ENCODE measurements at places on chromosomes 11 and 22.

- no peak for DNase-seq
Observed at GRCh38 chr22:32862936-32863661, 61.6 kb downstream of the TIMP3 start.

- DNase-seq: peak; percentile 95
Observed at GRCh38 chr11:12724301-12725054, 50.3 kb downstream of the TEAD1 start.

DNA sequence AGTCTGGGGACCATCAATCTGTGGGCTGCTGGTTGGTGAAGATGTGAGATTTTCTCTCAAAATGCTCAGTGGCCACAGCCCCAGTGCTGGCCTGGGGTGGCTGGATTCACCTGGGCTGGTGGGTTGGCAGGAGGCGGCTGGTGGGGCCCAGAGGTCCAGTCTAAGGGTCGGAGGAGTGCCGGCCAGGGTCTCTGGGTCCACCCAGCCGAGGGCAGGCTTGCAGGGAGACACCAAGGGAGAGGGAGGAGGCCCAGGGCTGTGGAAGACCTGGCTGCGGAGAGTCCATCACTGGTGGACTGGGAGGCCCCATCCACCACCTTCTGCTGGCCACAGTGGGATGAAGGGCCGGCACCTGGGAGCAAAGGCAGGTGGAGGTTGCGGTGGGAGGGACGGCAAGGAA lies 582 bp upstream of the SHANK3 start:
- DNase-seq: no peak

- no peak for DNase-seq
Observed at GRCh38 chr11:114569801-114570200, 10.1 kb upstream of the NXPE1 start.

GRCh38 chr22:19180740-19181410 lies 2.3 kb upstream of the SLC25A1 start:
- DNase-seq: no peak

- peak; percentile 32 for DNase-seq
Observed at GRCh38 chr11:133163463-133164419, 368.6 kb downstream of the OPCML start.

DNA sequence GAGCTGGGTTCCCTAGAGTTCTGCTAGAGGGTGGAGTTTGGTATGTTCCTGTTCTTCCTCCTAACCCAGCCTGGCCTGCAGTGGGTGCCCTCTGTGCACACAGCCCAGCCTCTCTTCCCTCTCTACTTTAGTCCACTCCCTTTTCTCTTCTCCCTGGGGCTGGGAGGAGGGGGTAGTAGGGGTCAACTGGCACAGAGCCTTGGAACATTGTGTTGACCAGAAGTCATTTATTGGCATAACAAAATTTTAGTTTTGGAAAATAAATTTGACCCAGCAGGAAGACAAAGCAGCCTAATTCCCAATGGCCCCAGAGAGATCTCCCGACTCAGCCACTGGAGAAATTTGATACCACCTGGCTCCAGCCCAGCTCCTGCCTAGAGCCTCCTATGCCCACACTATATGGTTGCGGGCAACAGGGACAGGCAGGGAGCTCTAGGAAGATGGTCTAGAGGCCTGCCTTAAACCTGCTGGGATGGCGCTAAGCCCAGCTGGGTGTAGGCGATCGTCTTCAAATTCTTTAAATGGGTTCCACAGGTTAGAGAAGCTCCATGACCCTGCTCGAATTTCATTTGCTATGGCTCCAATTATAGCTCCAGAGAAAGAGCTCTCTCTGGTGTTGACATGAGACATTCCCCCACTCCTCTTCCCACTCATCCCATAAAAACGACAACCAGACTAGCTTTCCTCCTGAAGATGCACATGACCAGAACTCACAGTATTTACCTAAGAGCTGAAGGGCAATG lies 9.9 kb downstream of the PCSK7 start:
- no peak for DNase-seq

- DNase-seq: no peak
Observed at GRCh38 chr11:118657709-118658428, 21.6 kb downstream of the TREH start.

DNA sequence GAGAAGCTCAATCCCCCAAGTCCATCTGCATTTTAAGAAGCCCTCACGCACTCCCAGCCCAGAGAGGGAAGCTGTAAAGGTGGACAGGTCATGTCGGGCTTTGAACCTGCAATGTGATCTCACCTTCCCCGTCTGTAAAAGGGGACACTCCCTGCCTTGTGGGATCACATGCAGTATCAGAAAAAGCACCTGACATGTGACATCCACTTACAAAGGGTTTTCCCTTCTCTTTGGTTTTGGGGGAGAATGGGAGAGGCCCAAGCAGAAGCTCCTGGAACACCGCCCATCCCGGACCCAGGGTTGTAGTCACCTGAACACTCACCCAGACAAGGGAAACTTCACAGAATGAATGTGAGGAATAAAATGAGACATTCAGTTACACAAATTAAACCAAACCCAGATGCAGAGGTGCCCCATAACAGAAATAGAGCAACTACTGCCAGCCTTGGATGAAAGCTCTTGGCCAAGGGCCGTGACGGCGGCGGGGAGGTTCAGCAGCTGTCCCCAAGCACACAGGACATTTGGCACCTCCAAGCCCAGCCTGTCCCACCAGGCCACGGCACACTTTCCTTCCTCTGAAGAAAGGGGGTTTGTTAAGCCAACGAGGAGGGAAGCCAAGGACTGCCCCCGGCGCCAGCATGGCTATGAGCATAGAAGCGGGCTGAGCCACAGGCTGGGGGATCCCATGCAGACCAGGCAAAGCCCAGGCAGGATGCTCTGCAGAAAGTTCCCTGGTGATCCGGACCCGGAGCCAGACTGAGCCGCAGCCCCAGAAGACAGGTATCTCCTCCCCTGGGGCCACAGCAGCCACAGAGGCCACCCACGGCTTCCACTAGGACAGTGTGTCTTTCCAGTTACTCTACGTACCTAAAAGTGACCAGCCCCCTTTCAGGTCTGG lies 3.8 kb downstream of the BID start:
- DNase-seq: no peak

- DNase-seq: no peak
Observed at GRCh38 chr22:30943368-30943767, 25.2 kb downstream of the MORC2 start.

DNA sequence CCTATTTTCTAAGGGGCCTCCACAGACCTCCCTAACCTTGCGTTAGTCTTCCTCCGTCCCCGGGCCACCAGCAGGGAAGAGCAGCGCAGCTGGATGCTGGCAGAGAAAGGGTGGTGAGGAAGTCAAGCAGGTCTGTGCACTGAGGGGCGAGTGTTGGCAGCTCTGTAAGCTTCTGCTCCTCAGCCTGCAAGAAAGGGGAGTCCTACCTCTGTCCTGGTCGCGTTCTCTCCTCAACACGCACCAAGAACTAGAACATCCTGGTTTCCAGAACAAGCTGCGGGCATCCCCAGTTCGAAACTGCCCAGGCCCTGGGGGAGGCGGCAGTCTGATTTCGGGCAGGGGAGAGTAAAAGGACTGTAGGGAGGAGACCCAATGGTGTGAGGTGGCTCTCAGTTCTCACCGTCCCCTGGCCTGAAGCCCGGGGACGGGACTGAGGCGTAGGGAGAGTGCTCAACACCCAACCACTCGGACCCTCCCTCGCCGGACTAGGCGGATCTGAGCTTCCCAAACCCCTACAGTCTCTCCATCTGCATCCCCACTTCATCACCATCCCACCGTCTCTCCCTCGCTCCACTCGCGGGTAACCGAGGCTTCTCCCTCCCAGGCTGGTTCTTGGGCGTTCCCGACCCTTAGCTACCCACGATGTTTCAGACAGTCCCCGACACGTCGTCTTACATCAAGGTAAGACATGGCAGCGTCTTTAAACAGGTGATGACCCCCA lies 7.7 kb upstream of the FLI1 start:
- DNase-seq: no peak

DNA sequence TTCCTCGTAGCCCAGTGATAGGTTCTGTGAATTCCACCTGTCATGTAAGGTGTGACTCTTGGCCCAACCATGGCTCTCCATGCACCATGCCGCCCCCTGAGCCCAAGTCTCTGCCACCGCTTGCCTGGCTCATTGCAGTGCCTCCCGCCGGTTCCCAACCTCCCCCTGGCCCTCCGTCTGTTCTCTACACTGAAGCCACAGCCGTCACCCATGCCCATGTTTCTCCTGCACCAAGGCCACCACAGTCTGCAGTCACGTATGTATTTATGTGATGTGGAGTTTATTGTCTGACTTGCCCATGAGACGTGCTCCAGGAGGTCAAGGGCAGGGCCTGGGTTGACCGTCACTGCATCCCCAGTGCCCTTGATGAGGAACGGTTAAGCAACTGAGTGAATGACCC lies 35.9 kb downstream of the PKNOX2 start:
- no peak for DNase-seq

DNA sequence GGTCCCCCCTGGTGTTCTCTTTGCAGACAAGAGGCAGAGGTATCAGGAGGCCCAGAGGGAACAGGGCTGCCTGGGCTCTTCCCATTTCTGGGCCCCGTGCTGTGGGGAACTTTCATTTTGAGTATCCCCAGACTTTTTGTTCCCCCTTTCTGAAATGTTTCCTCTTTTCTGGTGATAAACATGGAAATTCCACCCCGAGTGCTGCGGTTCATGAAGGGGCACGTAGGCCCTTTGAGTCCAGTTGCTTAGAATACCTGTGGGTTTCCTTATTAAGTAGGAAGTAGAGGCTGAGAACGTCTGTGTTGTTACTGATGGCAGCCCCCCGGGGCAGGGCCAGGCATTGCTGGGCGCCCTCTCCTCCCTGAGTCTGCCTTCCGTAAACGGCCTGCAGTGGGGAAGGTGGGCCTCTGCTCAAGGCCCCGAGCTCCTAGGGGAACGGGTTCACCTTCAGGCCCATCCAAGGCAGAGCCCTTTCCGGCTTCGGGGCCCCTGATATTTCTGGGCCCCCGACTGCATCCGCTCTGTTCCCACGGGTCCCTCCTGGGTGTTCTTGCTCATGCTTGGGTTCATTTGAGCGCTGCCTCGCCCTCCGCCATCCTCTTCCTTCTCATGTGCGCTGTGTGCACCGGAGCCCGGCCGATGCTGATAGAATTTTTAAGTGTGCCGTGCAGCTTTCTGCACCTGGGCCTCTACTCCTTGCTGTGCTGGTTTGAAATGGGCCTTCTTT lies 12.0 kb downstream of the TBC1D22A start:
- DNase-seq: no peak

DNA sequence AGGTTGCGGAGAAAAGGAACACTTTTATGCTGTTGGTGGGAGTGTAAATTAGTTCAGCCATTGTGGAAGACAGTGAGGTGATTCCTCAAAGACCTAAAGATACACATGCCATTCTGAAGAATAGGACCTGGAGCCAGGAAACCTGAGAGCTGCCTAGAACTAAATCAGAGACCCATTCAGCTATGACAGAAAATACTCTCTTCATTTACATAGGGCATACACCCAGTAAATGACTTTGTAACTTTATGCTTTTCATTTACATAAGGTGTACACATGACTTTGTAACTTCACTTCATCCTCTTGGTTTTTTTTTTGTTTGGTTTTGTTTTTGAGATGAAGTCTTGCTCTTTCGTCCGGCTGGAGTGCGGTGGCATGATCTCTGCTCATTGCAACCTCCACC lies 25.1 kb upstream of the APLNR start:
- DNase-seq: no peak

DNA sequence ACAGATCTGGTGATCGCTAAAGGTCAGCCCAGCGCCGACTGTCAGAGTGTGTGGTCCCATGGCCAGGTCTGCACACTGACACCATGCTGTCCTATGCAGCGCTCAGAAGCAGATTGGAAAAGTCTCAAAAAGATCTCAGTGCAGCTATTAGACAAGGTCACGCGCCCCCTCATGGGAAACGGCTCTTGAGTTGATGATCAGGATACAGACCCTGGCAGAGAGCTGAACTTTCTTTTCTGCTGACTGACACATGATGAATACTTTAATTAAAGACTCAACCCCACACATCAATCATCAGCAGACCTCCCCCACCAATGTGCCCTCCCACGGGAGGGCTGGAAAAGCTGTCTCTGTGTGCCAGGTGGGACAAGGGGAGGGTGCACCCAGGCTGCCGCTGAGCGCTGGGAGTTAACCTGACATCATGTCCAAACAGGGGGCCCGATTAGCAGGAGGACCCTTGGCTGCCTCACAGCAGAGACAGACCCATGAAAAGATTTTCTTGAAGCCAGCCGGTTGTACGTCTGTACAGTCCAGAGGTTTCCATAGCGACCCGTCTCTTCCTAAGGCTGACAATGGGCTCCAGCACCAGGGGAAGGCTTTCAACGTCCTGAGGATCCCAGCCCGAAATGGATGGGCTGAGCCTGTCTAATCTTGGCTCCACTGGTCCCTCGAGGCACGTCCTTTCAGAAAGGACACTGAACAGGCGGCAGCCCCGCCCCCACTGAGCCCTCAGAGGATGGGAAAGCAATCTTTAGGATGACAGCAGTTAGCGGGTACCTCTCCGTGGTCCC lies 26.9 kb downstream of the RASD2 start:
- DNase-seq: no peak

DNA sequence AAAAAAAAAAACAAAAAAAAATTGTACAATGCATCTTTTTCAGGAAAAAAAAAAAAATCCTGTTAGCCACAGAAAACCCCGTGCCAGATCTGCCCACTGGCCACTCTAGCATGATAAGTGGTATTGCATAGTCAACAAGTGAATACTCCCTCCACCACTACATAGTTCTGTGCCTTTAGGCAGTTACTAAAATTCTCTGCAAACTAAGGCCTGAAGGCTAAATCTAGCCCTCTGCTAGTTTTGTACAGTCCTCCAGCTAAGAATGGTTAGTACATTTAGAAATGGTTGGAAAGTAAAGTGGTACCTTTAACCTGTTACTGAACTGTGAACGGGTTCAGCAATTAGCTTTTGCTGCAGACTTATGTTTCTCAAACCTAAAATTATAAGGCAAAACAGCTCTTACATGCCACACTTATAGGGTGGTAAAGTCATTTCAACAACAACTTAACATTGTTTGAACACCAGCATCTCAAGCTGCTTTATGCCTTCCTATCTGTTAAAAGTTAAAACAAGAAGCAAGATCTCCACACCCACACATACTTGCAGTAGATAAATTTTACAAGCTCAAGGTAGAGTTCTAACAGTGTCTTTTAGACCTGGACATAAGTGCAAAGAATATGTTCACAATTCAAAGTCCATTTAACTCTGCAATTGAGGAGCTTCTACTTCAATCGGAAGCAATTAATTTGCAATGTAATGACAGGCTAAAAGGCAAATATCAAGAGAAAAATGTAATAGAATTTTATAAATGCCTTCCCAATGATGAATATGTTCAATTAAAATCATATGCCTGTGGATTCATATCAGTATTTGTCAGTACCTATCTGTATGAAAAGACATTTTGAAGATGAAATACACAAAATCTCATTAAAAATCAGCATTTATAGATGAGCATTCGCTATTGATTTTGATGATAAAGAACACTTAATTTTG lies 7.3 kb downstream of the C11orf71 start:
- DNase-seq: no peak
